ENCODE measurements at places on chromosomes 1 and 21.

- no peak for DNase-seq
Observed at GRCh38 chr1:66654643-66655042, 97.6 kb upstream of the DYNLT5 start.

DNA sequence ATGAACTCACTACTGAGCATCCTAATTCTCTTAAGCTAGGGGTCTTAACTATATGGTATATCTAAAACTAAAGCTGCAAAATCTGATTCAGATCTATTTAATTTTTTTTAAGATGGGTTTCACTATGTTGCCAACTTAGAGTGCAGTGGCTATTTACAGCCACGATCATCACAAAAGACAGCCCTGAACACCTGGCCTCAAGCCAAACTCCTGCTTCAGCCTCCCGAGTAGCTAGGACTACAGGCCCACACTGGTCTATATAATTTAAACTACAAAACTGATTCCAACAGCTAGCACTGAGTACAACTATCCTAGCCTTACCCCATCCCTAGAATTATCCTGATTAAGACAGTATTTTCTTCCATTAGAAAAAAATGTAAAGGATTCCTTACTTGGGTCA is 37.1 kb downstream of the EIF4G3 start:
- DNase-seq = no peak

DNA sequence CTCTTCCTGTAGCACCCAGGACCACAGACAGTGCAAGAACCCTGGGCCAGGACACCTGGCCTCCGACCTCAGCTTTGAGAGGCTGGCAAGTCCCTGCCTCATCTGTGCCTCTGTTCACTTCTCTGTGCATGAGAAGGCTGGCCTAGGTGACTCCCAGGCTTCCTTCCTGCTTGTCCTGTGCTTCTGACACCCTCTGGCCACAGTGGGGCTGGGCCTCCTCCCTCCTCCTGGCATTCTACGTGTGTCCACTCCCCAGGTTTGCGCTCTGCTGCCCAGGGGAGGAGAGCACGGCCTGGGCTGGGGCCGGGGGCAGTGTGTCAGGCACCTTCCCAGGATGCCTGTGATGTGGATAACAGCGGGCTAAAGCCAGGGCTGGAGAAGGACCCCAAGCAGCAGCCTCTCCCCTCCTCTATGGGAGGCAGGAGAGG is 30.3 kb upstream of the PKP1 start:
- no peak for DNase-seq

DNA sequence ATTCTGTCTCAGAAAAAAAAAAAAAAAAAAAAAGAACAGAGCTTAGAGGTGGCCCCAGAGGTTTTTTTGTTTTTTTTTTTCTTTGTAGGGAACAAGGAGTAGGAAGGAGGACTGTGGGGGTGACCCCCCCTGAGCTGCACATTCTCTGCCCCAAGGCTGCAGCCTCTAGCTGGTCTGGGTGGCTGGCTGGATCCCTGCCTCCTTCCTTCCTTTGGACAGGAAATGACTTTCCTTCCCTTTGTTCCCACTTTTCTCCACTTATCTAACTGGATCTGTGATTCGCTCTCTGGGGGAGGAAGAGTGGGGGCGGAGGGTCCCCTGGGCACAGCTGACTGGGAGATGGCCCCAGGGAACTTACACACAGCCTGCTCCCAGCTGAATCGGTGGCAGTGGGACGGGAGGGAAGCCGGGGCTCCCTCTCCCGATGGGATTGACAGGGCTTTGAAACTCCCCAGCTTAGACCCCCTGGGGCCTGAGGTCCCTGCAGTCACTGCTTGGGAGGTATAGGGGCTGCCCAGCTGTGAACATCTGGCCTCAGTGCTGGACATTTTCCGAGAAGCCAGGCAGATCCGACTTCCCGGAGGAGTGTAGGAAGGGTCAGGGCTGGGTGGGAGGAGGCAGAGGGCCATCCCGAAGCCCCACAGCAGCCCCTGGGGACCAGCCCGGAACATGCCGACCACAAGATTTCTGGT is 2.1 kb downstream of the FBLIM1 start:
- DNase-seq = no peak

DNA sequence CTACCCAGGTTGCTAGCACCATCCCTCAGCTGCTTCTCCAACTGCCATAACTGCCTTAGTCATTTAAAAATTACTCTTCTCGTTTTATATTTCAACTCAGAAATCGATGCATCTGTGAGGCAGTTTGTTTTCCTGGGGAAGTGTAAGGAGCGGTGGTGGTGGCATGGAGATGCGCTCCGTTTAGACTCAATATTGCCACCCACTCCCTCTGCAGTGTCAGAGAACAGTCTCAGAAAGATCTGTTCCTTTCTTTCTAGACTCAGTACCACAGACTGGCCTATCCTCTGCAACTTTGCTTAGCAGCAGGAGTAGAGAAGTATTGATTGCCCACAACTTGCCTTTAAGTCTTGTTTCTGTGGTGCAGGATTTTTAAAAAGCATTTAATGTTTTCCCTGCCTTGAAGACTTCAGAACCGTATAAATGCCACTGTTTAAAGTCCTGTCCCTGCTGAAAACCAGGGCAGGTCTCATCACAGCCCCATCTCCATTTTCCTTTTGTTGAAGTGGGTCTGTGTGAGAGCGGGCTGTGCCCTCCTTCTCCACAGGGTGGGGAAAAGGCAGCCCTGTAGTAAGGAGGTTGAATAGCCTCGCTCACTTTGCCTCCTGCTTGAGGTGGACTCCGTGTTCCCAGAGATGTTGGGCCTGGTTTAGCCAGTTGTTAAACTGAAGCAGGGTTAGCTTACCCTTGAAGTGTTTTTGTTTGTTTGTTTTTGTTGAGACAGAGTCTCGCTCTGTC is 105.2 kb downstream of the NFIA start:
- no peak for DNase-seq

DNA sequence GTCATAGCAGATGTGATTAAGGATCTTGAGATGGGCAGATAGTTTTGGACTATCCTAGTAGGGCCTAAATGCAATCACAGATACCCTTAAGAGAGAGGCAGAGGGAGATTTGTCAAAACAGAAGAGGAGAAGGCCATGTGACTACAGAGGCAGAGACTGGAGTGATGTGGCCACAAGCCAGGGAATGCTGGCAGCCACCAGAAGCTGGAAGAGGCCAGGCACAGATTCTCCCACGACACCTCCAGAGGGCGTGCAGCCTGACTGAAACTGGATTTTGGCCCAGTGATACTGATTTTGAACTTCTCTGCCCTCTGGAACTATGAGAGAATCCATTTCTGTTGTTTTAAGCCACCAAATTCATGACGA is 52.1 kb upstream of the EPS8L3 start:
- no peak for DNase-seq

GRCh38 chr1:48109390-48110013 is 112.3 kb upstream of the TRABD2B start:
- DNase-seq = peak; percentile 48
